ENCODE measurements at places on chromosomes 4 and X.

DNA sequence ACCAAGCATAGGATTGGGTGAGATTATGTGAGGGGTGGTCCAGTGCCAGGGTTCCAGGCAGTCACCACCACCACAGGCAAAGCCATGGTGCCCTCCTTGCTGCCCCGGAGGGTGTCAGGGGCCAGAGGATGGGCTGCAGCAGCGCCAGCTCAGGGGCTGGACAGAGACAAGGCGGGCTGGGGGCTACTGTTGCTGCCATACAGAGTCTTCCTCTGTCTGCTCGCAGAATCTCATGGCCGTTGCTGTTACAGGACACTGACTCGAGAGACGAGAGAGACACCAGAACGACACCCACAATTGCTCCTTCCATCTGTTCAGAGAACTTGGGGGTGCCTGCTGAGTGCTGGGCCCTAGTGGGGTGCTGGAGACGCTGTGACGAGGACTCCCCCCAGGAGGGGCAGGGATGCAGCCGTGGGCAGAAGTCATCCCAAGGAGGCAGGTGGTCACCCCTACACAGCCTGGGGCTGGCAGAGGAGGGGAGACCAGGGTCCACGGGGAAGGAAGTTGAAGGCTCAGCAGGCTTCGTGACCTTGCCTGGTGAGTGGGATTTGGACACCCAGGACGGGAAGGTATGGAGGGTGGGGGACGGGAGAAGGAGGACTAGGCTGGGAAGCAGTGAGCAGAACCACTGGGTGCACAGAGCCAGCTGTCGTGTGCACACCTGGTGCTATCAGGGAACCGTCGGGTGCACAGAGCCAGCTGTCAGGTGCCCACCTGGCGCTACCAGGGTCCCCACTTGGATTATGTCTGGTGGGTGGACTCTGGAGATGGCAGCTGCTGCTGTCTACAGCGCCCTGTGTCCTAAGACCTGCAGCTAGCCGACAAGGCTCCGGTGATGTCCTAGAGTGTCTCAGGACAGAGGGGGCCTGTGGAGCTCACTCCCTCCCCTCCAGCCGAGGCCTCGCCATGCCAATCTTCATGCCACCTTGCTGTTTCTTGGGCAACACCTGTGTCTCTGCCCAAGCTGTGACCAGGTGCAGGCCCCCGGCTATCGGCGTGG lies 43.9 kb upstream of the HMX1 start:
- H3K4me1 ChIP-seq: no peaks in the 10 kb centered on the region
- H3K36me3 ChIP-seq: no peaks in the 10 kb centered on the region
- H3K27ac ChIP-seq: no peak overlapping the region

DNA sequence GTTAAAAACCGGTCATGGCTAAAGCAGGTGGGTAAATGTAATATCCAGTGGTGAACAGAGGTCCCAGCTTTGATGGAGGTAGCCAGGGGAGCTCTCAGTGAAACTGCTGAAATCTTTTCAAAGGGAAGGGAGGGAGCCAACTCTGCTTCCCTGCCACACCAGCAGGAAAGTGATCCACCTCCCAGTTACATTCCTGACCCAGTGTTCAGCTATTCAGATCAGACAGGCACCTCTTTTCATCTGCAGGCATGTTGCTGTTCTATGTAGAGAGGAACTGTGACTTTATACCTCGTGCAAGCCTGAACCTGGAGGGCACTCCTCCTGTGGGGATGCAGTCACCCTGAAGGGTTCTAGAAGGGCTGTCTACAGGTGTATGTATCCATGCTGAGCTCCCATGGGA lies 37.6 kb downstream of the DCLK2 start:
- no peak for DNase-seq
- no peaks in the 10 kb centered on the region for H3K36me3 ChIP-seq
- no peak overlapping the region for H3K4me3 ChIP-seq

- no peak overlapping the region for H3K4me3 ChIP-seq
- no peak for DNase-seq
- no peaks in the 10 kb centered on the region for H3K36me3 ChIP-seq
- H3K4me1 ChIP-seq: no peaks in the 10 kb centered on the region
- H3K27me3 ChIP-seq: no peaks in the 10 kb centered on the region
Observed at GRCh38 chr4:52015366-52015765, 4.8 kb downstream of the LRRC66 start.

- no peaks in the 10 kb centered on the region for H3K4me1 ChIP-seq
- no peak overlapping the region for H3K4me3 ChIP-seq
- no peaks in the 10 kb centered on the region for H3K27me3 ChIP-seq
Observed at GRCh38 chr4:168521721-168522120, 24.9 kb downstream of the PALLD start.

- no peak overlapping the region for H3K27ac ChIP-seq
- no peak for DNase-seq
- no peaks in the 10 kb centered on the region for H3K36me3 ChIP-seq
- no peaks in the 10 kb centered on the region for H3K4me1 ChIP-seq
- no peaks in the 10 kb centered on the region for H3K27me3 ChIP-seq
Observed at GRCh38 chr4:53061091-53061850, 199.2 kb downstream of the RASL11B start.

DNA sequence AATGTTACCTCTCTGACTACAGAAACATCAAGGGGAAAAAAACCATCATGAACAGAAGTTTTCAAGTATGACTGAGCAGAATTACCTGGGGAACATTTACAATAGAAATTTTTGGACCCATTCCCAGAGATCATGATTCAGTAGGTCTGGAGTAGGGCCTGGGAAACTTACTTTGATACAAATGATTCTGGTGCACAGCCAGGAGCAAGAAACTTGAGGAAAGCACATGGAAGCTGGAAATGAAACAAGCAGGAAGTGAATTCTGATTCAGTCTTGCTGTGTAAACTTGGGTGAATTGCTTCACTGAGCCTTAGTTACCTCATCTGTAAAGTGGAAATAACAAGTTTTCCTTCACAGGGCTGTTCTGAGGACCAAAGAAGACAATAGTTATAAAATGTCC lies 192.5 kb upstream of the TAPT1 start:
- H3K4me1 ChIP-seq: no peaks in the 10 kb centered on the region
- H3K27me3 ChIP-seq: no peaks in the 10 kb centered on the region
- no peaks in the 10 kb centered on the region for H3K36me3 ChIP-seq

- DNase-seq: no peak
- no peak overlapping the region for H3K4me3 ChIP-seq
- H3K27me3 ChIP-seq: no peaks in the 10 kb centered on the region
- H3K4me1 ChIP-seq: no peaks in the 10 kb centered on the region
- no peaks in the 10 kb centered on the region for H3K36me3 ChIP-seq
Observed at GRCh38 chr4:138897811-138898226, 117.8 kb upstream of the NOCT start.

DNA sequence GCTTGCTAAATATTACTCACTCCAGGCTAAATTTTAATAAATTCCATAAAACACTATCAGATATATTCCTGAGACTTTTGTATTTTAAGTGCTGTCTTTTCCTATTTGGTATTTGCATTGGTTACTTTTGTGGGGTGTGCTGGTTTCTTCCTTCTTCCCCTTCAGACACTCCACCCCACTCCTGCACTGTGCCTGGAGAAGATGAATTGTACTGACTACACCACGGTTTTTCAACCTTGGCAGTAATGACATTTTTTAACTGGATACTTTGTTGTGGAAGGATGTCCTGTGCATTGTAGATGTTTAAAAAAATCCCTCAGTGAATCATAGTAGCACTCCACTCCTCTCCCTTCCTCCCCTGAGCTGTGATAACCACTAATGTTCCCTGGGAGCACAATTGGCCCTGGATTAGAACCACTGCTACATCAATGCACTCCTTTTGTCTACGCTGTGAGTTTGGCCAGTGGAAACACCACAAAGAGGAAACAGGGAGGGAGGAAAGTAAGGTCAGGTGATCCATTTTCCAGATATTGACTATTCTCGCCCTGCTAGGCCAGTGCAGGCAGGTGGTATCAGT lies 36.3 kb downstream of the SNCA start:
- no peaks in the 10 kb centered on the region for H3K4me1 ChIP-seq
- H3K36me3 ChIP-seq: no peaks in the 10 kb centered on the region
- no peaks in the 10 kb centered on the region for H3K27me3 ChIP-seq
- H3K4me3 ChIP-seq: no peak overlapping the region
- DNase-seq: no peak

- H3K27ac ChIP-seq: no peak overlapping the region
- H3K36me3 ChIP-seq: no peaks in the 10 kb centered on the region
- H3K4me1 ChIP-seq: no peaks in the 10 kb centered on the region
Observed at GRCh38 chr4:53205970-53206369, 159.9 kb downstream of the SCFD2 start.

DNA sequence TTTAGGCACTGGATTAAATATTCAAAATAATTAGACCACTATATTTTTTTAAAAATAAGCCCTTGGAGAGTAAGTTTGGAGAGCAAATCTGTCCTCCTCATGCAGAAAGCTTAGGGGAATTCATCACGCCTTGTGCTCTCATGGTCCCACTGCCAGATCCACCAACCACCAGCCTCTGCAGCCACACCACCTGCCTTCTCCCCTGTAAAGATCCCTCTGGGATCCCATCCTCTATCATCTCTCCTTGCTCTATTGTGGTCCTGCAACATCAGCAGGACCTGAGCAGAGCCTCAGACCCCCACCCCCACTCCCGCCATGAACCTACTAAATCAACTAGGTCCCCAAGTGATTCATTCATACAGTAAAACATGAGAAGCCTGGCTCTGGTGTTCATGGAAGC lies 482.6 kb upstream of the GALNT7 start:
- H3K27me3 ChIP-seq: no peaks in the 10 kb centered on the region
- no peak overlapping the region for H3K4me3 ChIP-seq

- H3K4me1 ChIP-seq: peaks cover 27% of the 10 kb centered on the region
- no peak for DNase-seq
- H3K27ac ChIP-seq: no peak overlapping the region
Observed at GRCh38 chr4:16120720-16121119, 36.9 kb upstream of the PROM1 start.

DNA sequence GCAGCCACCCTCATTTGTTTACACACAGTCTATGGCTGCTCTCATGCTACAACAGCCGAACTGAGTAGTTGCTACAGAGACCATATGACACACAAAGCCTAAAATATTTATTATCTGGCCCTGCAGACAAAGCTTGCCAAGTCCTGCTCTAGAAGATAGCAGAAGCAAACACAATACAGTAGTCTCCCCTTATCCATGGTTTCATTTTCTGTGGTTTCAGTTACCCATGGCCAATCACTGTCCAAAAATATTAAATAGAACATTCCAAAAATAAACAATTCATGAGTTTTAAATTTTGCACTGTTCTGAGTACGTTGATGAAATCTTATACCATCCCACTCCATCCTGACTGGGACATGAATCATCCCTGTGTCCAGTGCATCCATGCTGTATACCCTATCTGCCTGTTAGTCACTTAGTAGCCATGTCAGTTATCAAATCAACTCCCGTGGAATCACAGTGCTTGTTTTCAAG lies 40.2 kb upstream of the ZNF81 start:
- H3K4me3 ChIP-seq: no peak overlapping the region
- H3K4me1 ChIP-seq: no peaks in the 10 kb centered on the region
- DNase-seq: no peak
- H3K27me3 ChIP-seq: no peaks in the 10 kb centered on the region
- H3K36me3 ChIP-seq: no peaks in the 10 kb centered on the region

GRCh38 chrX:120759685-120760084 lies 116.0 kb downstream of the CT47B1 start:
- no peaks in the 10 kb centered on the region for H3K36me3 ChIP-seq
- H3K27ac ChIP-seq: no peak overlapping the region
- no peak for DNase-seq
- no peaks in the 10 kb centered on the region for H3K27me3 ChIP-seq
- peaks cover 8% of the 10 kb centered on the region for H3K4me1 ChIP-seq
- no peak overlapping the region for H3K4me3 ChIP-seq

DNA sequence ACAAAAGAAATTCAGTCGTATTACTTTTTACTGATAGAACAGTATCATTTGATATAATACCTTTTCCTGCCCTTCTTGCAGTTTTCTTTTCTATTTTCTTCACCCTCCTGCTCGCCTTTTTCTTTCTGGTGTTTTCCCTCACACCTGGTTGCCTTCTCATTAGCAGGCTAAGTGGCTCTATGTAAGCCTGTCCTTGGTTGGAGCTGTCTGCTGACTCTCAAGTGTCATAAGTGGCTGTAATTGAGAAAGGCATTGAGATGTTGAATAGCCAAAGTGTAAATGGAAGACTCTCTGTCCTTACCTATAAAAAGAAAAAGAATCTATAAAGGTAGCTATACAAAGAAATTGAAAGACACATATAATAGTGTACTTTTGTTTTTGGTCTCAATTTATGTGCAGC lies 180.7 kb downstream of the ADGRL3 start:
- DNase-seq: no peak
- no peaks in the 10 kb centered on the region for H3K36me3 ChIP-seq
- H3K4me3 ChIP-seq: no peak overlapping the region

GRCh38 chrX:65744965-65745364 lies 77.5 kb downstream of the MSN start:
- DNase-seq: no peak
- H3K4me1 ChIP-seq: peaks cover 7% of the 10 kb centered on the region
- H3K27ac ChIP-seq: peak overlapping the region; percentile 34
- no peaks in the 10 kb centered on the region for H3K27me3 ChIP-seq
- H3K4me3 ChIP-seq: no peak overlapping the region

GRCh38 chr4:40808926-40809457 lies 59.2 kb downstream of the NSUN7 start:
- DNase-seq: no peak
- no peaks in the 10 kb centered on the region for H3K27me3 ChIP-seq
- H3K27ac ChIP-seq: no peak overlapping the region
- no peaks in the 10 kb centered on the region for H3K4me1 ChIP-seq

- no peak overlapping the region for H3K4me3 ChIP-seq
- DNase-seq: no peak
- H3K27ac ChIP-seq: no peak overlapping the region
- H3K27me3 ChIP-seq: no peaks in the 10 kb centered on the region
Observed at GRCh38 chr4:8417071-8417614, 23.4 kb downstream of the ACOX3 start.

GRCh38 chr4:38914854-38915253 lies 47.2 kb downstream of the FAM114A1 start:
- no peak overlapping the region for H3K4me3 ChIP-seq
- no peaks in the 10 kb centered on the region for H3K36me3 ChIP-seq
- no peaks in the 10 kb centered on the region for H3K4me1 ChIP-seq
- no peak overlapping the region for H3K27ac ChIP-seq
- DNase-seq: no peak

DNA sequence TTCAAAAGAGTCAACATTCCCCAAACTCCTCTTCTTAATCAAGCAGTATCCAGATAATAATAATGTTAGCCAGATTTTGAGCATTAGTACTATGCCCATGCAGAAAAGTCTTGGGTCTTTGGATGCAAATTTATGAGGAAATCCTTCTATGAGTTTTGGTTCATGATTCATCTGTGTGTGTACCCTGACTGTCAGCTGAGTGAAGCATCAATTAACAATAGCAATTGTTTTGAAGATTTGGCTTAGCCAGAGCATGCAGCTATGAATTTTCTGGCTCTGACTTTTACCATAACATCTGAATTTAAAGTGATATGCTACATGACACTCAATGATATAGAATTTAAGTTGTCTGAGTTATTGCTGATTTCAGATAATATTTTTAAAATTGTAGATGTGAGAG lies 145.8 kb downstream of the KLHL4 start:
- no peaks in the 10 kb centered on the region for H3K36me3 ChIP-seq
- no peak for DNase-seq
- H3K4me1 ChIP-seq: no peaks in the 10 kb centered on the region
- no peaks in the 10 kb centered on the region for H3K27me3 ChIP-seq
- no peak overlapping the region for H3K4me3 ChIP-seq

- no peaks in the 10 kb centered on the region for H3K4me1 ChIP-seq
- DNase-seq: no peak
- no peak overlapping the region for H3K4me3 ChIP-seq
- no peak overlapping the region for H3K27ac ChIP-seq
- no peaks in the 10 kb centered on the region for H3K27me3 ChIP-seq
Observed at GRCh38 chrX:4656419-4656818, 943.0 kb upstream of the PRKX start.

GRCh38 chr4:529563-529962 lies 30.6 kb downstream of the PIGG start:
- DNase-seq: no peak
- no peaks in the 10 kb centered on the region for H3K4me1 ChIP-seq

All from T-cell (primary cell).